ENCODE measurements at places on chromosomes 1 and 21. TPM values are rescaled to one million over a fixed set of nuclear protein-coding genes. Genes with fewer than 3 reads are reported as not detected.

- no peak for DNase-seq
Measured at GRCh38 chr1:62637392-62638105, 40.2 kb downstream of the ANGPTL3 start.

DNA sequence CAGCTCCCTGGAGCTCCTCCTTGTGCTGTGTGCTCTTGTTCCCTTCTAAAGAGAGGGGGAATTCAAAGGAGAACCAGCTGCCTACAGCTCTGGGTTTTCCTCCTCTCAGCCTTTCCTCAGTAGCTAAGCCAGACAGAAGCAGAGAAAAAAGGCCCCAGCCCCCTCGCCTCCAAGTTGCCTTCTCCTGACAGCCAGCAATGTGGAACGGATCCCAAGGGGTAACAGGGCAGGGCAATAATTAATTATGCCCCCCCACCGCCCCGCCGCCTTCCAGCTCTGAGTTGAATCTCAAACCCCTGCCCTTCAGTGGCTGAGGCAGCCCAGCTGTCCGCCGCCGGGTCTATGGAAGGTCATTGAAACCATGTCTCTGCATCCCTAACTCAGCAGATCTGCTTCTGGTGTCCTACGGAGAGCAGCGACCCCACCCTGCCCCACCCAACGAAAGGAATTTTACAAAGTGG lies 69.0 kb upstream of the GOLT1A start:
- DNase-seq = no peak

- DNase-seq = no peak
Measured at GRCh38 chr1:202568826-202569225, 141.4 kb downstream of the SYT2 start.

DNA sequence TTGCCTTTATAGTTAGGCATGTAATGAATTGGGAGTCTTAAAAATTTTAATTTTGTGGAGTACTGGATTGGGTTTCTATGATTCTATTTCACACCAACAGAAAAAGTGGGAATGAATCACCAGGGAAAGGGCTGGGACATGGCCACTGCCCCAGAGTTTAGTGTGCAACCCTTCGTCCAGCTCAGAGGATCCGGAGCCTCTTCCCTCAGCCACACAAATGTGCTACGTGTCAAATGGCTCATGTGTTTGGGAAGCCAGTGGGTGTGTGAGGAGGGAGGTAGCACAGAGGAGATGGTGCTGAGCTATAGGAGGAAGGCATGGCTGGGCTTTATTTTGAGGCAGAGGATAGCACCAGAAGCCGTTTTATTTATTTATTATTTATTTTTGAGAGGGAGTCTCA lies 247.3 kb downstream of the SIPA1L2 start:
- no peak for DNase-seq

GRCh38 chr1:17335821-17336710 lies 28.1 kb downstream of the PADI4 start:
- peak; percentile 87 for DNase-seq

- DNase-seq = no peak
Measured at GRCh38 chr21:29583424-29583924, 284.8 kb downstream of the BACH1 start.

DNA sequence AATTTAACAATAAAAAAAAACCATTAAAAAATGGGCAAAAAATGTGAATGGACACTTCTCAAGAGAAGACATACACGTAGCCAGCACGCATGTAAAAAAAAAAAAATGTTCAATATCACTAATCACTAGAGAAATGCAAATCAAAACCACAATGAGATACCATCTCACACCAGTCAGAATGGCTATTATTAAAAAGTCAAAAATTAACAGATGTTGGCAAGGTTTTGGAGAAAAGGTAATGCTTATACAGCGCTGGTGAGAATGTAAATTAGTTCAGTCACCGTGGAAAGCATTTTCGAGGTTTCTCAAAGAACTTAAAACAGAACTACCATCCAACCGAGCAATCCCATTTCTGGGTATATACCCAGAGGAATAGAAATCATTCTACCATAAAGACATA lies 1091.5 kb upstream of the B3GALT2 start:
- no peak for DNase-seq

- DNase-seq = peak; percentile 78
Measured at GRCh38 chr21:25639551-25640201, 618 bp downstream of the JAM2 start.

DNA sequence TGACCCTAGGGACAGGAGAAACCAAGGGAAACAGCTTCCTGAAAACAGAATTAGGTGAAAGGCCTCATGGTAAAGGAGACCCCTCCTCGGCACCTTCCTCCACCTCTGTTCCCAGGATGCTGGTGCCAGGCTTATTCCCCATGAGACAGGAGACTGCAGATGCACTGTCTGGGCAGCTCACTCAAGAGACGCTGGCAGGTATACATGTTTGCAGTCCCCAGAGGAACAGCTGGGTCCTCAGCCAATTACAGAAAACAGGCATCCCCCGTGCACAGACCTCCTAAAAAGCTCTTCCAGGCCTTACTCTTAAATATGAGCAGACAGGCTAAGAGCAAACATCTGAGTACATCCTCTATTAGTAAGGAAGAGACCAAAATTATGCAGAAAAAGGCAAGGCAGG lies 6.5 kb downstream of the CCSAP start:
- DNase-seq = no peak

DNA sequence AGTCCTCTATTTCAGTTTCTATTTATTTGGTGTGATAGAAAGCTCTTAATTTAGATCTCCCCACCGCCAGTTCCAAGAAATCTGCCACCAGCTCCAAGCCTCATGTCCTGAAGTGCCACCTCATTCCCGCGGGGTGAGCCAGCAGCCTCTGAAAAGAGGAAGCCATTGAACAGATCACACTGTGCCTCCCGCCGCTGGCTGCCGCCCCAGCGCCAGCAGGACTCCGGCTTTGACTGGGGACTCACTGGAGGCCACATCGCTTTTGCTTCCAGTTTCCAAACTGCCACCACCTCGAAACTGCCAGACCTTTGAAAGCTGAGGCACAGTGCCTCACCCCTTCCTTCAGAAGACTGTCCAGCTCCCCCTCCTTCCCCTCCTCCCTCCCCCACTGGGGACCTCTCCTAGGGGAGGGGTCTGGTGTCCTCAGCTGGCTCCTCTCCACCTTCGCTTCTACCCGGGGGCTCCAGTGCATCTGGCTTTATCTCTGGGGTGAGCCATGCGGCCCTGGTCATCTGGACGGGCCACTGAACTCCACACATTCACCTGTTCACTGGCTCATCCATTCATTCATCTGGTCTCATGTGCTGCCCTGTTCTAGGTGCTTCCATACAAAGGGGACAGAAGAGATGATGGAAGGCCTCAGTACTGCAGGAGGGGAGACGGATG lies 58.9 kb downstream of the VPS26C start:
- peak; percentile 79 for DNase-seq

DNA sequence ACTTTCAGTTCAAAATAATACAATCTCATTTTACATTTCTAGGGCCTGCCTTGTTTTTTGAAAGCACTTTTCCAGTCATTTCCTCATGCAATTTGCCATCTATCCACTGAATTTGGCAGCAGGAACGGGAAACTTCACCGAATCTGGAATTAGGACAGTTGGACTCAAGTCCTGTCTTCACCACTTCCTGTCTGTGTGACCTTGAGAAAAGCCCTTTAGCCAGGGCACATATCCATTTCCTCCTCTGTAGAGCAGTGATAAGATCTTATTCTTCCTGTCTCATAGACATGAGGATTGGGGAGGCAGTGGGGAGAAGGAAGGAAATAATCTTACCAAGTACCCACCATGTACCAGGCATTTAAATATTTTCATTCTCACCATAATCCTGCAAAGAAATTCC lies 12.0 kb downstream of the VAV3 start:
- no peak for DNase-seq

Gene TTC22
- 1.6 TPM for total RNA-seq

Gene ETNK2
- not detected for total RNA-seq

Gene SLC1A7
- not detected for total RNA-seq

Gene AK5
- total RNA-seq = 0.17 TPM

Gene RHBDL2
- not detected for total RNA-seq

Gene ST6GALNAC3
- not detected for total RNA-seq

Gene CYP4Z1
- not detected for total RNA-seq

Gene VSIG8
- not detected for total RNA-seq

Gene USF1
- total RNA-seq = 46.5 TPM

Gene SHISA4
- total RNA-seq = 0.38 TPM

Gene HCRTR1
- total RNA-seq = not detected

Gene CAPZB
- 291 TPM for total RNA-seq

Gene EPHB2
- not detected for total RNA-seq

Gene POMGNT1
- 75.1 TPM for total RNA-seq
